ENCODE measurements at places on chromosomes 1 and 21. TPM values are rescaled to one million over a fixed set of nuclear protein-coding genes. Genes with fewer than 3 reads are reported as not detected.

DNA sequence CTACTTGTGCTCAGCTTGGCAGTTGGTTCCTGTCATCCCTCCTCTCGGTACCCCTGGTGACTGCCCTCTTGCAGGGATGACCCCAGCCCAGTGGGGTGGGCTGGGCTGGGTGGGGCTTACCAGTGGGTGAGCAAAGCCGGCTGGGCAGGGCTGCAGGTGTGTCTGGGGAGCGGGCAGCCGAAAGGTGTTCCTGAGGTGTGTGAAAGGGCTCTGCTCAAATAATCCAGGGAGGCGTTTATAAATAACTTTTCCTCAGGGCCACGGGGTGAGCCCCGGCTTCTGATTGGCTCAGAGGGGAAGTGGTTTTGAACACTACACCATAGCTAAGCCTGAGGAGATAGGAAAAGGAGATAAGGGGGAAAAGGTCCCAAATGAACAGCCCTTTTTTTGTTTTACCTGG lies at the start of gene SLC26A9:
TSS of gene SLC26A9 (minus strand) at position 212 of the 400 bp plus-strand sequence. CDS start 7,636 bp downstream, outside the sequence.
- no peak for DNase-seq

GRCh38 chr1:54016343-54017282 lies 1.4 kb downstream of the LDLRAD1 start:
- no peak for DNase-seq

- DNase-seq, result no peak
Measured at GRCh38 chr1:44792736-44793502, 4.9 kb upstream of the BEST4 start.

DNA sequence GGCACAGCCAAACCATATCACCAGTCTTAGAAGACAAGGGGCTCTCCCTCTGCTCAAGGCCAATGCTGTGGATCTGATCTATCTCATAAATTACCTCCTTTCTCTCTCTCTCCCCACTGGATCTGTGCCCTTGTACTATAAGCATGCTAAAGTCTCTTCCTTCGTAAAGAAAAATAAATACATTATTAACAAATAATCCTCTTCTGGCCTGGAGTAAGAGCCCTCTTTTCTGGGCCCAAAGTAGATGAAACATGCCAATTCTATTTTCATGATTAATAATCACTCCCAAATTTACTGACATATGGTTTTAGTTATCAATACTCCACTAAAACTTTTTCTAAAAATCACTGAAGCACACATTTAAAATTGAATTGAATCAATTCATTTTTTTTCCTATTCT lies 889.7 kb downstream of the ADGRL2 start:
- no peak for DNase-seq

BCAN gene
- total RNA-seq, result 0.48 TPM

OR2L13 gene
- not detected for total RNA-seq

CBR1 gene
- 36.9 TPM for total RNA-seq

CDA gene
- 0.53 TPM for total RNA-seq

WDR64 gene
- not detected for total RNA-seq

LEPR gene
- 32.1 TPM for total RNA-seq

RNU1-4 gene
- total RNA-seq, result under 0.01 TPM

LYPLAL1 gene
- total RNA-seq, result 88.7 TPM

CRYAA gene
- total RNA-seq, result not detected

IVL gene
- 2.7 TPM for total RNA-seq

Measured in urinary bladder (tissue), 4 donors.